Spleen (tissue), 13 donors: ENCODE measurements at places on chromosomes 1 and 21. TPM values are rescaled to one million over a fixed set of nuclear protein-coding genes. Genes with fewer than 3 reads are reported as not detected.

The CHI3L2 gene
- total RNA-seq: 10.9 TPM

The IL12RB2 gene
- total RNA-seq: 4.9 TPM

The ANGEL2 gene
- total RNA-seq: 55.4 TPM

The OPRD1 gene
- total RNA-seq: not detected

The GFI1 gene
- 16.9 TPM for total RNA-seq

The ARHGAP30 gene
- total RNA-seq: 129 TPM

The CHAF1B gene
- 0.51 TPM for total RNA-seq

The LEMD1 gene
- not detected for total RNA-seq

The ESRRG gene
- total RNA-seq: 2.4 TPM

The CDC42BPA gene
- total RNA-seq: 29.5 TPM

The OR10Z1 gene
- total RNA-seq: not detected

The AMY1A gene
- not detected for total RNA-seq

The VSIG8 gene
- not detected for total RNA-seq

The LRRC47 gene
- 28.3 TPM for total RNA-seq

The HLX gene
- total RNA-seq: 12.4 TPM

The C1orf167 gene
- 0.86 TPM for total RNA-seq

The ZNF683 gene
- total RNA-seq: 0.37 TPM

The ATP6V1G3 gene
- not detected for total RNA-seq

The AJAP1 gene
- total RNA-seq: 2.8 TPM

The SPATA45 gene
- not detected for total RNA-seq

The AMPD1 gene
- total RNA-seq: 1.2 TPM

The LENEP gene
- total RNA-seq: not detected

The SMCP gene
- total RNA-seq: not detected

The TIMM17A gene
- total RNA-seq: 20.8 TPM

The SPATA46 gene
- total RNA-seq: not detected

The AADACL3 gene
- not detected for total RNA-seq

The TNNT2 gene
- total RNA-seq: not detected

The KRTAP10-3 gene
- not detected for total RNA-seq

The FMO4 gene
- total RNA-seq: 3.9 TPM

The GRIK1 gene
- total RNA-seq: not detected

The COL8A2 gene
- 9.9 TPM for total RNA-seq

The WDR64 gene
- not detected for total RNA-seq

The GCSAML gene
- total RNA-seq: 0.74 TPM

The BRINP3 gene
- total RNA-seq: not detected

The KPRP gene
- not detected for total RNA-seq

The NPR1 gene
- 2.5 TPM for total RNA-seq

The SV2A gene
- 1.3 TPM for total RNA-seq

The AK5 gene
- total RNA-seq: 1.0 TPM

The ZMYND12 gene
- total RNA-seq: 0.46 TPM

The COL6A2 gene
- 198 TPM for total RNA-seq

The CROCC gene
- 41.9 TPM for total RNA-seq

The KLF17 gene
- total RNA-seq: not detected

The LCE2C gene
- not detected for total RNA-seq

The EPS8L3 gene
- 1.2 TPM for total RNA-seq

The A3GALT2 gene
- total RNA-seq: not detected

The CFHR2 gene
- not detected for total RNA-seq

The KLHDC7A gene
- not detected for total RNA-seq

The ANXA9 gene
- 0.51 TPM for total RNA-seq

The LDLRAD1 gene
- total RNA-seq: not detected

The SLC45A1 gene
- total RNA-seq: 2.7 TPM
